CD4-positive, alpha-beta T cell treated with Interleukin-15 for 1 hour (primary cell): ENCODE measurements at places on chromosomes 2 and 18.
A peak's percentile ranks its signal among the peaks of the same experiment; 100 is the strongest.

- no peak for DNase-seq
These were observed 39.0 kb upstream of the FAM237A start for GRCh38 chr2:206603243-206603642.

DNA sequence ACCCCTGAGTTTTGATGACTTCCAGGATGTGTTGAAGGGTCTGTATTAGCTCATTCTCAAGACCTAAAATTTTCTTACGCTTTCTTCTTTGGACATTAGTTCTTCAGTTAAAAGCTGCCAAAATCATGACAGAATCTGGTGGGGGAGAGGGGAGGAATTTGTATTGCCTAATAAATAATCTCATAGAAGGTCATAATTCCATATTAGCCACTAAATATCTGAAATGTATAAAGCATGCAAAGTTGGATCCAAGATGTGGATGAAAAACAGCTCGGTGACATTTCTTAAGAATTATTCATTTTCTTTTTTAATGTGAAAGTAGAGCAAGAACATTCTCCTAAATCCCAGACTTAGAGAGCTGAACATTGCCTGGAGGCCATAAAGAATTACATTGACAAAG lies 120.1 kb downstream of the MMADHC start:
- DNase-seq, result no peak

DNA sequence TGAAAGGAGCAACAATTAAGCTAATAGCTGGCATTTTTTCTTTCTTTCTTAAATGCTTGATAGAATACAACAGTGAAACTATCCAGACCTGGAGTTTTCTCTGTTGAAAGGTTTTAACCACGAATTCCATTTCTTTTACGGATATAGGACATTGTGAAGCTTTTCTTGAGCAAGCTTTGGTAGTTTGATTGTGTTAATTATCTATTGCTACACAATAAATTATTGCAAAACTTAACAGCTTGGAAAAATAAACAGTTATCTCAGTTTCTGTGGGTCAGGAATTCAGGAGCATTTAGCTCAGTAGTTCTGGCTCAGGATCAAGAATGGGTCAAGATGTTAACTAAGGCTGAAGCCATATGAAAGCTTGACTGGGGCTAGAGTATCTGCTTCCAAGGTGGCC lies 11.7 kb downstream of the PHOSPHO2 start:
- no peak for DNase-seq

GRCh38 chr2:226174390-226174789 lies 625.2 kb downstream of the IRS1 start:
- no peak for DNase-seq

DNA sequence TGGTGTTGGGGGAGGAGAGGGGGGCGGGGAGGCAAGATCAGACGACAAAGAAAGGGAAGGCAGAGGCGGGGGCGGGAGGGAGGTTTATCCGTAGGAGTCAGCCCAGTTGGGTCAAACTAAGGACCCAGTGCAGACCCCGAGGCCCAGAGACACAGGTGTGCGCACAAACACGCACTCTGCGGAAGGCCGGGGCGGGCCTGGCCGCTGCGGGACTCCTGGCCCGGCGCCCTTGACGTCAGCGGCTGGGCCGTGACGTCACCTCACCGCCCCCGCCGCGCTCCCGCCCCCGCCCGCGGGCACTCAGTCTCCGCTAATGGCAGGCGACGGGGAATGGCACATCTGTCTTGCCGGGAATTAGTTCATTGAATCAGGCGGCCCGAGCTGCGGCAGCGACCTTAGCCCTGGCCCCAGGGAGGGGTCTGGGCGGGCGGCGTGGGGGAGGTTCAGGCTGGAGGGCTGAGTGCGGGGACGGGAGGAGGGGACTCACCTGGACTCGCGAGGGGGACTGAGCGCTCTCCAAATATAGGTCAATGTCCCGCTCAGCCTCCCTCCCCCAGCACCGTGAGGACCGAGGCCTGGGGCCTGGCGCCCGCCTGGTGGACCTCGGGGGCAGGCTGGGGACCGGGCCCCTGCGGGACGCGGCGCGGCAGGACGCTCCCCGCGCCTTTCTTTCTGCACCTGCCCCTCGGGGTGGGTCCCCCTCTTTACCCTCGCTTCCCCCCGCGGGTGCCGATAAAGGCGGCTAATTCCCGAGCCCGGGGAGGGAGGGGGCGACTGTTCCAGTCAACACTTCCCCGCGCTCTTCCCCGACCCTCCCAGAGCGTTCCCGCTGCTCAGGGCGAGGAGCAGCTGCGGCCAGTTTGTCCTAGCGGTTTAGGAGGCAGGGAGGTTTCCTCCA lies 15.5 kb upstream of the ECEL1 start:
- DNase-seq, result peak; percentile 30

DNA sequence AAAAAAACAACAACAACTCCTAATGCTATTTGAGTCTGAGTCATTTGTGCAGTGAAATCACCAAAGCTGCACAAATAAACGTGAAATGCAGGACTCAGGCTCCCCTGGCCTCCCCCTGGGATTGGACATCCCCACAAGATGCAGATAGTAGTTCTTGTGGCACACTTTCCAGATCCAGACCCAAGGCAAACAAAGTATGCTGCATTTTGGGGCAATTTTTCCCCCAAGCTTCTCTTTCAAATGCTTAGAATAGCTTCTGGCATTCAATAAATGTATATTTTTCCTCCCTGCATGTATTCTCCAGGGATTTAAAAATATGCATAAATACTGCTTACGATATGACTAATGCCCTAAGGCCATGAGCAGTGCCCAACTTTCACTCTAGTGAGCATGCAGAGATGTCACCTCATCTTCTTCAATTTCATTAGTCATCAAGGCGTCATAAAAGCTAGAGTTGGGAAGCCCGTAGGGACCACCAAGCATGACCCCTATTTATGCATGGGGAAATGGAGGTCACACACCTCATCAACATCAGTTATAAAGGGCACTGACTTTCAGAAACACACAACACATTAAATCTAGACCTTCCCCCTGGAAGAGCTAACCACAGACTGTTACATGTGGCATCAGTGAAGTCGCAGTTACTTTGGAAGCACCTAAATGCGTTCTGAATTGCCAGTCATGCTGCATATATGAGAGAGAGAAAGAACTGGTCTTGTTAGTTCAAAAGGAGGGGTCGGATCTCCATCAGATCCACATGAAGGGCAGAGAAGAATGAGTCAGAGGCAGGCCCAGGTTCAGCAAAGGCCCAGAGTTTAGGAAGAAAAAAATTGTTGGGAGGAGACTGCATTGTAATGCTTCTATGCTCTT lies 374.1 kb downstream of the LPIN1 start:
- DNase-seq, result no peak

GRCh38 chr18:46877329-46877987 lies 39.8 kb downstream of the PIAS2 start:
- DNase-seq, result no peak

GRCh38 chr2:84766791-84767190 lies 114.1 kb downstream of the TRABD2A start:
- no peak for DNase-seq

DNA sequence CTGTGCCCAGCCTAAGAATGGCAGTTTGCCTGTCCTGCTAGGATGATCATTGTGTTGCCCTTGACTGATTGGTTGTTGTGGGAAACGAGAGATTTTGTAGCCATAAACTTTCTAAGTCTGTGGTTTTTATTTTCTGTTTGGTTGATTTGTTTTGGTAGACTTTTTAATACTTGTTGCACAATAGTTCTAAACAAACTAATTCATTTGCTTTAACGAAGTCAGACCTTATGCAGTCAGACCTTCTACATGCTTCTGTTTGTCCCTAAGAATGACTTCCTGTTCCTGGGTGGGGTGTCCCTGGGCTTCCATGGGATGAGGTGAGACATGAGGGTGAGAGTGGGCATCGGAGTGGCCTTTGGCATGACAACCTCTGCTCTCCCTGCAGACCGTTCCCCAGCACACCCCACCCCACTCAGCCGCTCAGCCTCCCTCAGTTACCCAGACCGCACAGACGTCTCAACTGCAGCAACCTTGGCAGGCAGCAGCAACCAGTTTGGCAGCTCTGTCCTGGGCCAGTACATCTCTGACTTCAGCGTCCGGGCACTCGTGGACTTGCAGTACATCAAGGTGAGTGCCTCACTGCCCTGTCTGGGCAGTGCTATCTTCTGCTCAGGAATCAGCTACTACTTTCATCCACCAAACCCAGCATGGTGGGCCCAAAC lies 7.8 kb upstream of the CNNM3 start:
- no peak for DNase-seq

GRCh38 chr2:71457923-71458322 lies 4.6 kb downstream of the DYSF start:
- no peak for DNase-seq

GRCh38 chr2:45435316-45435715 lies 175.8 kb downstream of the SRBD1 start:
- no peak for DNase-seq

DNA sequence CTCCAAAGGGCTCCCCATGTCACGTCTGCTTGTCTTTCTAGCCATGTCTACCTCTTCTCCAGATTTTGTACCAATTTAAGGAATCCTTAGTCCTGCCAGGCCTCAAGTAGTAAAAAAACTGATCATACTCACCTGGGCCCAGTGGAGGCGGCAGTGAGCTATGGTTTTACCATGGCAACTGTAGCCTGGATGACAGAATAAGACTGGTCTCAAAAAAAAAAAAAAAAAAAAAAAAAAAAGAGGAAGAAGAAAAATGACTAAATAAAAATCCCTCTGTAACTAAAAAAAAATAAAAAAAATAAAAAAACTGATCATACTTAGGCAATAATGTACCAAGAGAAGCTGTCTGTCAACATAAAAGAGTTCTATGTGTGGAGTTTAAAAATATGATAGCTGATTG lies 221.6 kb downstream of the NR4A2 start:
- DNase-seq, result no peak

- DNase-seq, result no peak
These were observed 36.2 kb downstream of the THADA start for GRCh38 chr2:43559391-43560230.

DNA sequence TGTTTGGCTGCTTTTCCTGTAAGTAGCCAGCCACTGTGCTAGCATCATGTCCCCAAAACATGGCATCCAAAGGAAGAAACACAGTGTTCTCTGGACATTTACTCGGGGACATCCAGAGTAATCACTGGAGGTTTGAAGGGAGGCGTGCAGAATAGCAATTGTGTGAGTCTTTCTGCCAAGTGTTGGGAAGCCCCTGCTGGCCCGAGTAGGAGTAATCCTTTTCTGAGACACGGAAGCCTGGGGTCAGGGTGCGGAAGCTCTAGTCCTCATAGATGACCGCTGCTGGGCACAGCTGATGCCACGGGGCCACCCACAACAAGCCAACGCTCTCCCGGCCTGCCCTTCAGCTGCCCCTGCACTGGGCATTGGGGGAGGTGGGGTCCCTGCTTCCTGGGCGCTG lies 24.8 kb upstream of the HDAC4 start:
- no peak for DNase-seq

DNA sequence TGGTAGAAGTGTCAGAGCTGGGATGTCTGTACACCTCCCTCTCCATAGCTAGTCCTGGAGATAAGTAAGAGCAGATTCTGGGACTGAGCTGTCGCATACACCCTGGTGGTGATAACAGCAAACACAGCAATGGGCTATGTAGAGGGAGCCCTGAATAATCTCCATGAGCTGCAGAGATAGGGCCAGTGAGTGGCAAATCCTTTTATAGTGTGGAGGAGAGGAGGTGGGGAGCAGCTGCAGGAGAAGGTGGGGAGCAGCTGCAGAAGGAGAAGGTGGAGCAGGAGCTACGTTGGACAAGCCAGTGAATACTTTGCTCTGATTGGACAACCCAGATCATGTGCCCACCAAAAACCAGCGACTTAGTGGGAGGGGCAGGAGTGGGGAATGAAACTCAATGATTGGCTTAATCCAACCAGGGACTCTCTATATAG lies 85.5 kb downstream of the TMEM247 start:
- DNase-seq, result no peak

GRCh38 chr2:219081701-219082331 lies 21.1 kb upstream of the IHH start:
- no peak for DNase-seq

- DNase-seq, result no peak
These were observed 119.9 kb downstream of the OSR1 start for GRCh38 chr2:19238440-19239060.

GRCh38 chr2:100235098-100235497 lies 87.2 kb downstream of the LONRF2 start:
- peak; percentile 66 for DNase-seq

DNA sequence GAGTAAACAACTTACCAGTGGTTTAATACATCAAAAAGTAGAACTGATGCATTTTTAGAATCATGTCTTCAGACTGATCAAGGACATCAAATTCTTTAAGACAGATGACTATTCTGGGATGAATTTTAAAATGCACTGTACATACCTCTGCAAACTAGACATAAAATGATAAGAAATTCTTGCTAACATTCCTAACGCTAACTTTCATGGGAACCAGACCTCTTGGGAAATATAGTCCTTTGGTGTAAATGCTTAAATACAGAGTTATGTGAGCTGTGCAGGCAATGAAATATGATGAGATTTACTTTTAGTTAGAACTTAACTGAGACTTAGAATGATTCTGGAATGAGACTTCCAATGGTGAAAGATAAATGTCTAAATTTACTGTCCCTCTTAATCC lies 562.0 kb downstream of the NR4A2 start:
- no peak for DNase-seq

DNA sequence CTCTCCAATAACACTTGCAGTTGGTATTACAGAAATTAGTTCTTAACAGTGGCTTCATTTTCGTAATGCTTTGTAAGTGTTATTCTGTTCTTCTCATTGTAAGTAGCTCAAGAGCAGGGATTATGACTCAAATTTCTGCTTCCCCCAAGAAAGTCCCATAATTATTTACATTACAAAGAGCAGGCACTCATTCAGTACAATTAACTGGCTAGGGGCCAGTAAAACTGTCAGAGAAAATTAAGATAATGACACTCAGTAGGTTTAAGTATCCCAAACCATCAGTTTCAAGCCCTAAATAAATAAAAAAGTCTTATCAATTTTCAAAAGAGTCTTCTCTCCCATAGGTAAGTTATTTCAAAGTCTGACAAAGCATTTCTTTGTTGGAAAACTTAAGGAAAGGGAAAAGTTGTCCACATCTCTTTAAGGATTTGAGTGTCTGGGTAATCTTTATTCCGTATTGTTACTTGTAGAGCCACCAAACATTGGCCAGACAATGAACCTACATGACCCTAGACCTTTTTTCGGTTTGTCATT lies 137.1 kb downstream of the ARHGAP28 start:
- no peak for DNase-seq

- no peak for DNase-seq
These were observed 1371.5 kb upstream of the TMEFF2 start for GRCh38 chr2:193566276-193566675.

DNA sequence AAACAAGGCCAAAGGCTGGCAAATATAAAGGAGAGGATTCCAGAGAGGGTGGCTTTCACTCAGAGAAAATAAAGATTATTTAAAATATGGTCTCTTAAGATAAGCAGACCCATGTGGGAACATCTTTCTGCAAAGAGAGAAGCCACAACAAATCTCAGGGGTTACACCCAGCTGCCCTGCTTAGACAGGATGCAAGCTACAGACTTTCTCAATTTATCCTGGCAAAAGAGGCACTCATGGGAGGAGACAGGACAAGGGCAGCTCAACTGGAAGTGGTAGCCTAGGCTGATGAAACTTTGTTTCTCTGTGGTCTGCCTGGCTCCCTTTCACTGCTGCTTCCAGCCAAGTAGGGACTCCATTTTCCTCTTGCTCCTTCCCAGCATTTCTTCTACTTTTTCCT lies 25.9 kb upstream of the SULT1C4 start:
- DNase-seq, result no peak
